Activated T-cell treated with anti-CD3 and anti-CD28 coated beads, Interleukin-2, amount 50 U/mL, for 48 hours (primary cell): ENCODE measurements at places on chromosomes 1 and 21.

DNA sequence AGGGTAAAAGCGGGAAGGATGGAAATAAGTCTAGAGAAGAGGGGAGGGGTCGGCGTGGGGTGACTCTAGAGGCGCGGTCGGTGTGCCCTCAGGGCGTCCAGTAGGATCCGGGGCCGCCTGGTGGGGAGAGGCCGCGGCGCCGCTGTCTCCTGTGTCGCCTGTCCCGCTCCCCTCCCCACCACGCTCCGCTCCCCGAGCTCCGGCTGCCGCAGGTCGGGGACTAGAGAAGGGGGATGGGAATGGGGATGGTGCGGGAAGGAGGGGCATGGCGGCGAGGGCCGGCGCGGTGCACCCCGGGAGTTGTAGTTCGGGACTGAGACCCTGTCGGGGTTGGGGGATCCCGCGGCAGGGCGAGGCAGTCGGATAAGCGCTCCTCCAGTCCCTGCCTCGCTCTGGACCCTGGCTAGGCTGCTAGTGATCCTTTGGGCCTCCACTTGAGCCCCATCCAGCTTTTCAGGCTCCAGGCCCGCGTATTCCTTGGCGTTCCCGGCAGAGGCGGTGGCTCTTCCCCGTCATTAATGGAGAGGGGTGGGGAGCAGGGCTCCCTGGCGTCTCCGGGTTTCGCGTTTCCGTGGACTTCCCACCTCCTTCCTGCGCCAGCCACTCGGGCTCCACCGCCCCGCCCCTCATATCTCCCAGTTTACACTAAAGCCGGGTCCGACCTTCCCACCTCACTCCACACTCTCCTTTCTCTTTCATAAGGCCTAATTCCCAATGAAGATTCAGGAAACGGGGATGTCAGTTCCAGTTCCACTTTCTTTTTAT, at the start of gene ENTREP3:
ENTREP3 (minus strand) TSS at position 241 of the 765 bp plus-strand sequence. CDS start 606 bp downstream, outside the sequence.
- DNase-seq = peak; percentile 84

DNA sequence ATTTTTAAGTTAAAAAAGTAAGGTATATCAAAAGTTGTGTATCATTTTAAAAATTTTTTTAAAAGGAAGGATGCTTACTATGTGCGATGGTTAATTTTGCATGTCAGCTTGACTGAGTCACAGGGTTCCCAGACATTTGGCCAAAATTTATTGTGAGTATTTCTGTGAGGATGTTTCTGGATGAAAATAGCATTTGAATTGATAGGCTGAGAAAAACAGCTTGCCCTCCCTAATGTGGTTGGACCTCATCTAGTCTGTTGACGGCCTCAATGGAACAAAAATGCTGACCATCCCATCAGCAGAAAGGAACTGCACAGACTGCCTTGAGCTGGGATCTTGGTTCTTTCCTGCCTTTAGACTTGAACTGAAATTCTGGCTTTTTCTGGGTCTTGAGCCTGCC, 724.5 kb downstream of the NCAM2 start:
- DNase-seq = no peak

DNA sequence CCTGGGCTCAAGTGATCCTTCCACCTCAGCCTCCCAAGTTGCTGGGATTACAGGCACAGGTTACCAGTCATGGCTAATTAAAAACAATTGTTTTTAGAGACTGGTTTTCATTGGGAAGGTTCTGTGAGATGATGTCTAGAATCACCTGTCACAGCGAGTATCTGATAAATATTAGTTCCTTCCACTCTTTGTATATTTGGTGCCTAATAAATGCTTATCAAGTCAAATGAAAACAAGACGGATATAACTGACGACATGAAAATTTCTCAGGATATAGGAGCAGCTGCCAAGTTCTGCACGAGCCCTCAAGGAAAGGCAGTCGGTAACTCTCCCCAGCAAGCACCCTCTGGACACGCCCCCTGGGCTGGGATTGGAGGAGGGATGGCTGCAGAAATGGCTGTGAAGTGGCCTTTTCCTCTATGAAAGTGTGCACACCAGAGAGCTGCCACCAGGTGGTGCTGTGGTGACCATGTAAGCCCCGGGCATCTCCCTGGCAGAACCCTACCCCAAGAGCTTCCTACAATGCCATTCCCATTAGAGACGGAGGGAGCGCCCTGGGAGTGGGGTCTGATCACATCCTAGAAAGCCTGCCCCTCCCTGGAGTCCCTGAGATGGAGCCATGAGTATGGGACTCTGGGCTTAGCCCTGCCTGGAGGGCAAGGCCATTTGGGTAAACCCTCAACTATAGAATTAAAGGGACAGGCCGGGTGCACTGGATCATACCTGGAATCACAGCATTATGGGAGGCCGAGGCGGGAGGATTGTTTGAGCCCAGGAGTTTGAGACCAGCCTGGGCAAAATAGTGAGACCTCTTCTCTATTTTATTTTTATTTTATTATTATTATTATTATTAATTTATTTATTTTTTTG, 50.9 kb downstream of the HTR6 start:
- DNase-seq = peak; percentile 94

- DNase-seq = peak; percentile 39
These were observed 48.5 kb downstream of the GNG4 start for GRCh38 chr1:235601104-235601503.

DNA sequence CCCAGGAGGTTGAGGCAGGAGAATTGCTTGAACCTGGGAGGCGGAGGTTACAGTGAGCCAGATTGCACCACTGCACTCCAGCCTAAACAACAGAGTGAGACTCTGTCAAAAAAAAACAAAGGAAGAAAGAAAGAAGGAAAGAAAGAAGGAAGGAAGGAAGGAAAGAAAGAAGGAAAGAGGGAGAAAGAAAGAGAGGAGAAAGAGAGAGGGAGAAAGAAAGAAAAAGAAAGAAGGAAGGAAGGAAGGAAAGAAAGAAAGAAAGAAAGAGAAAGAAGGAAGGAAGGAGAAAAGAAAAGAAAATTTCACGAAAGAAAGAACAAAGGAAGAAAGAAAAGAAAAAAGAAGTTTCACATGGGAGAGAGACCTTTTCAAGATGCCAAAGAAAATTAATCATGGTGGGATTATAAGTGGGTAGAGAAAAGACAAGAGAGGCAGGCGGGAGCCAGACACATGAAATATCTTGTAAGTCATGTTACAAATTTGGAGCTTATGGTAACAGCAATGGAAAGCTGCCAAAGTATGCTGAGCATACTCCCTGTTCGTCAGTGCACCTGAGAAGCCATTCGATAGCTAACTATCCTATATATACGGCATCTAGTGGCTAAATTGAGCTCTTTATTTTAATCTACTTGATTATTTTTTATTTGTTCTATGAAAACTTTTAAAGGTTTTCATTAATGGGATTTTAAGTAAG, 41.3 kb upstream of the TNFSF4 start:
- DNase-seq = no peak

GRCh38 chr1:201537028-201537427, 1.9 kb upstream of the NAV1 start:
- no peak for DNase-seq

DNA sequence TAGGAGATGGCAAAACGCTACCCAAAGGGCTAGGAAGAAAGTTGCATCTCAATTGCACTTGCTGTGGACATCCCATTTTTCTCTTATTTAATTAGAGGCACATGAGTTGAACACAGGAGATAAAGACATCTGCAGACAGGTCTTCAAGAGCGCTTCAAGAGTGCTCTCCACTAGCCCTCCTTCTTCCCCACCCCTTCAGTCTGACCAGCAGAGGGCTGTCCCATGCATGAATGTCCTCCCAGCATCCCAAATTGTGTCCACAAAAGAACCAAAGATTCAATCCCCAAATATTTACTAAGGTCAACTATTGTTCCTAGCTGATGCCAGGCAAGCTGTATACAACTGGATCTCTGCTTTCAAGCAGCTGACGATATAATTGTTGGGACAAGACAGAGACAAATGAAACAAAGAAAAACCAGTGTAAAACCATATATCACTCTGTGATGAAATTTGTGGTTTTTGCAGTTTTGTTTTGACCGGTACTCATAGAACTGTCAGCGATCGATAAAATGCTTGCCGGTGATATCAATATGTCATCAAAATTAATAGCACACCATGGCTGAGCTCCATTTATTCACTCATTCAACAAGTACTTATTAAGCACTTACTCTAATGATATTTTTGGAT, 174.2 kb downstream of the TNR start:
- DNase-seq = no peak

- DNase-seq = no peak
These were observed 123.6 kb upstream of the B3GALT2 start for GRCh38 chr1:193309936-193310475.

DNA sequence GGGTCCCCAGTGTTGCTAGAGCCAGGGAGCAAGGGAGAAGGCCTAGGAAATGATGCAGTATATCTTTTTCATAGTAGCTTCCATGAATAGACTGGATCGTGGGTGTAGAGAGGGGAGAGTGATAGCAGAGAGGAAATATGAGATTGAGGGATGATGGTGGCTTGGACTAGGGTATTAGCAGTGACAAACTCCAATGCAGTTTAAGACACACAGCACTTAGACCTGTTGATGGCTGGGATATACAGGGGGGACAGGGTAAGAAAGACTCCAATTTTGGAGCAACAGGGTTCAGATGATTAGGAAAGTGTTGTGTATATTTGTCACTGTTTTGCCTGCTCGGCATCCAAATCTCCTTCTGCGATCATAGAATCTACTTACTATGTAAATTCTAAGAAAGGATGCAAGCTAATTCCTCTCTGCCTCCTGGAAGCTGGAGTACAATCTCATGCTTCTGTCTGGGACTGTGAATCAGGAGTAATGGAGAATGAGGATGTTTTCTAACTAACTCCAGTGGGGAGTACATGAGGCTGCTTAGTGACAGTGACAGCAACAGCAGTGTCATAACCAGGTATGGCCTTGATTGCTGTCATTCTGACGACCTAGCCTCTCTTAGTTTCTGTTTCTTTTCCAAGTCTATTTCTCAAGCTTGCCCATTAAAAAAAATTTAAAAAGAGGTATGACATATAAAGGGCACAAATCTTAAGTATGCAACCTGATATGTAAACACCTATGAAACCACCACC, 47.5 kb downstream of the SYDE2 start:
- DNase-seq = no peak

GRCh38 chr1:64721576-64722145, 23.2 kb upstream of the RAVER2 start:
- no peak for DNase-seq

GRCh38 chr1:92310185-92310597, 11.3 kb downstream of the RPAP2 start:
- no peak for DNase-seq

DNA sequence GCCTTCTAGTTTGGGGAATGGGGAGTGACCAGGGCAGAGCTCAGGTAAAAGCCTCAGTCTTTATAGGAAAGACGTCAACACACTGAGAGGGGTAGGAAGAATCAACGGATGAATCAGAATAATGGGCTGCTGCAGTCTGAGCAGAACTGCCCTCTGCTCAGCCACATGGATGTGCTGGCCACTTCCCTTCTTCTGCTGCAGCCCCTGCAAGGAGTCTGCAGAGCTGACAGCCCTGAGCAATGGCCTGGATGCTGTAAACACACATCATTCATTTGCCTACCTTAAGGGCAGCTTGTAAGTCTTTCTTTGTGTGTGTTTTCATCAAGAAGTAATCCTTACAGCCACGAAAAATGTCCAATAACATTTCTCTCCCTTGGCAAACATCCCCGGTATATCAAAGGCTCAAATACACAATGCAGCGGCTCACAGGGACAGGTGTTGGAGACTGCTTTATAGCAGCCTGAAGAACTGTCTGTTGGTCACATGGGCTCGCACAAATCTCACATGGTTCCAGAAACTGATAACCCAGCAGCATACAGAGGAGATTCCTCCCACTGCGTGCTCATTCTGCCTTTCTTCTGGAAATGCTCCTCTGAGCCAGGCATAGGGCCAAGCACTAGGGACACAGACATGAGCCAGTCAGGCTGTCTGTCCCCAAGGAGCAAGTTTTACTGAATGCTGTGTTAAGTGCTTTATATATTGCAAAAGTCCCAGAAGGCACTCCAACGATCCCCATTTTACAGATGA, 110.1 kb downstream of the HMGB4 start:
- DNase-seq = no peak

DNA sequence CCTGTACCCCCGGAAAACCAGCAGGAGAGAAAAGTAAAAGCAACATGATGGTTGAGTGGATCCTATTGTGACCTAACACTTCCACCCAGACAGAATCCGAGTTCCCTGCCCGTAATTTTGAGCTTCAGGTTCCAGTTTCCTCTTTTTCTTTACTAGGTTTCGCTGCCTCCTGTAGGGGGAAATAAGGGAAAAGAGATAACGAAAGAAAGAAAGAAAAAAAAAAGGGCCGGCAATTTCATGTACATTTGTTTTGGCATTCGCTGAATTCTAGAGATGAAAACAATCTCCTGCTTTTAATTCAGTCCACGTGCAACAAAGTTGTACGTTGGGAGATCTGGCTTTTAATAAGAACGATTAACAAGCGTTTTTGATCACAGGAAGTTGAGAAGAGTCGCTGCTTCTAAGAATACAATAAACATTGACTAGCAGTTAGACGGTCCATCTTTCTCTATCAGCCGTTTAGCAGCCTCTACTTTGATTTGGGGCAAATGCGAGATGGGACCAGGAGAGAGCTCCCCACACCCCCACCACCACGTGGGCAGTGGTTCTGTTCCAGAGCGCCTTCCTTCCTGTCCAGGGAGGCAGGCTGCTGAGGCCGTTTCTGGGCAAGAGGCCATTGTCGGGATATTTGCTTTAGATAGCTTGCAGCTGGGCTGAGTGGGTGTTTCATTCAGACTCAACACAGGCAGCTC, 155.9 kb upstream of the RUNX1 start:
- peak; percentile 60 for DNase-seq
